ENCODE measurements at places on chromosomes 12 and 14.

DNA sequence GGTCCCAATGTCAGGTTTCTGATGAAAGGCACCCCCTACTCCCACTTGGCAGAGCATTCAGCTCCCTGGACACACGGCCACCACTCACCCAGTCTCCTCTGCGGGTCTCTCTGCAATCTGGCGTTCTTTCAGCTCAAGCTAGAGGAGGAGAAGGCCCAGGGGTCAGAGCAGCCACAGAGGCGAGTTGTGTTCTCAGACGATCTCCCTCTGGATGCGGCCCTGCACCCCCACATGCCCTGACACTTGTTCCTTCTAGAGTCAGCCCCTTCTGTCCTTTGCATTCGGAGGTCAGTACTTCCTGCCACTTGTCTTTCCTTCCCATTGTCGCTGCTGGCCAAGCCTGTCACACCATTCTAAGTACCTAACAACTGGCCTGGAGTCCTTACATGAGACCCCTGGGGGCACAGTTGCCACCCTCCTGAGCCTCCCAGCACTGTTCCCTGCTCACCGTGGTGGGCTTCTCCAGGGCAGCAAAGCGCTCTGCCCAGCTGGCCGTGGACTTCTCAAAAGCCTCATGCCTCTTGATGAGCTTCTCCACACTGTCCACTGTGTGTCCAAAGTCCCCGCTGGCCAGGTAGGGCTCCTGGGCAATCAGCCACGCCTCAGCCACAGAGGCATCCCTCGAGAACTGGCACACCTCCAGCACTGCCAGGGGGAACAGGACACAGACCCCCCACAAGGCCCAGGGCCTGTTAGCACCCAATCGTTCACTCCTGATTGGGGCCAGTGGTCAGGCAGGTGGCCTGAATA is 63.2 kb downstream of the PLEKHG3 start:
- no peak for DNase-seq

DNA sequence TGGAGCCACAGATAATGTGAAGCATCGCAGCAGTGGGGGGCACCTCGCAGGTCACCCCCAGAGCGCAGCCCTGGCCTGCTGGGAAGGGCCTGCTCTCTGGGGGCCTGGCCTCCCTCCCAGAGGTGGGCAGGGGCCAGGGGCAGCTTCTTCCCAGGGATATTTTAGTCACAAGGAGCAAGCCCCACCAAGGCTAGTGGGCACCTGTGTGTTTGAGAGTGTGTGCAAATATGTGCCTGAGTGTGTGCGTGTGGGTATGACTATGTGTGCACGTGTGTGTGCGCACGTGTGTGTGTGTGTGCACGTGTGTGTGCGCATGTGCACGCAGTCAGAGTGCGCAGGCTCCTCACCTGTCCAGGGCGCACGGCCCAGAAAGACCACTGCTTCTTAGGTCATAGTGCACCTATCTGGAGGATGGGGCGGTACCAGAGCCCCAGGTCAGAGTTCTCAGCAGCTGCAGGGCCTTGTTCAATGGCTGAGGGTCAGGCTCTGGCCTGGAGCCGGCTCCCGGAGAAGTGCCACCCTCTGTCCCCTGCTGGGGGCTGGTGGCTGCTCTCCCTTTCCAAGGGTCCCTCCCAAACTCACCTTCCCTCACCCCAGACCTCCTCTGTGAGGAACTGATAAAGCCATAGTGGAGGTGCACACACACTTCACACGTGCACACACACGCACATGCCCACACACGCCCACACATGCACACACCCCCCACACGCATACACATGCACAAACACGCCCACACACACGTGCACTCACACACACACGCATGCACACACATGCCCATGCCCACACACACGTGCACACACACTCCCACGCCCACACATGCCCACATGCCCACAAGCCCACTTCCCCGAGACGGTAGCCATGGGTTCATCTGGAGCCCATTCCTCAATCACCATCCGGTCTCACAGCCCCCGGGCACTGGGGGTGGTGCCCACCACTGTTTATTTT is 128.5 kb downstream of the KIF26A start:
- no peak for DNase-seq

DNA sequence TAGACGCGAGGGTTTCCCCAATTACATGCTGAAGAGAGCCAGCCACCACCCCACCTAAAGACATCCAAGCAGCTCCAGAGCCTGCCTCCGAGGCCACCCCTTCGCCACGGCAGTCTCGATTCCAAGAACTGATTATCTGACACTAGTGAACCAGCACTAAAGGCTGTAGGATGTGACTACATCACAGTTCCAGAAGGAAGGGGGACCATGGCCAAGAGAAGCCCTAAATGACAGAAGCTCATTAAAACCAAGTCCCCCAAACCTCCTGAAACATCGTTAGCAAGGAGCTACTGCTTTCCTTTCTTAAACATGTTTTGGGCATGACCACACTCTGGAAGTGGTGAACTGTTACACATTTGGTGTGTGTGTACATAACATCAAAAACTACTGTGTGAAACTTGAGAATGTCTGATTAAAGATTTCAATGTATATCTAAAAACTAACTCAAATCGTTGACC is 88.2 kb downstream of the DUSP16 start:
- DNase-seq = no peak

DNA sequence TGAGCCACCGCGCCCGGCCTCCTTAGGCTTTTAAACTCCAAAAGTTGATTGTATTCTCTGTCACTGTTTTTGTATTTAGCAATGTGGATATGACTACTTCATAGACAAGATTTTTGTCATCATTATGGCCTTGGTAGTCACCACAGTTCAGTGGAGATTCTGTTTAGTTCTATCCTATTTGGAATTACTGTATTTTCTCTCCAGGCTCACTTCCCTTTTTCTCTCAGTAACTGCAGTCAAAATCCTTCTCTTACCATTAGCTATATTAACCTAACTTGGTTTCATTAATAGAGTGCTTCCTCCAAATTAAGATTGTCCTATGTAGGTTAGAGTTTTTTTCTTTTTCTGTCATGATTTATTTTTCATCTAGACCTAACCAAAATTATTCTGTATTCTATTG is 283.9 kb downstream of the TMTC2 start:
- DNase-seq = no peak

- no peak for DNase-seq
These were observed 2.1 kb upstream of the NIN start for GRCh38 chr14:50832935-50833630.

GRCh38 chr12:47033789-47034555 is 45.4 kb upstream of the PCED1B start:
- no peak for DNase-seq

DNA sequence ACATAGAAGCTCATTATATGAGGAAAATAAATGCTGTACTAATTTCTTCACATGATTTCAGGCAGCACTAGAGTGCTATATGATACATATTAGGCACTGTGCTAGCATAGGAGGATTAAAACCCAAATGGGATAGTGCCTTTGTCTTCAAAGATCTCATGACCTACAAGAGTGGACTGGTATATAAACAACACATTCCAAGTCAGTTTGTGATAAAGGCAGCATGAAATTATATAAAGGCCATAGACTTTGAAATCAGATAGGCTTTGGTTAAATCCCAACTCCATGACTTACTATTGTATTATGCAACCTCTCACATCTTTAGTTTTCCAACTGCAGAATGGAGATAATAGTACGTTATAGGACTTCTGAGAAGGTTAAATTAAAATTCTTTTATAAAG is 179.7 kb downstream of the RAD51B start:
- DNase-seq = no peak
